NCI-H524 (cell line): ENCODE measurements at places on chromosomes 4 and X.

DNA sequence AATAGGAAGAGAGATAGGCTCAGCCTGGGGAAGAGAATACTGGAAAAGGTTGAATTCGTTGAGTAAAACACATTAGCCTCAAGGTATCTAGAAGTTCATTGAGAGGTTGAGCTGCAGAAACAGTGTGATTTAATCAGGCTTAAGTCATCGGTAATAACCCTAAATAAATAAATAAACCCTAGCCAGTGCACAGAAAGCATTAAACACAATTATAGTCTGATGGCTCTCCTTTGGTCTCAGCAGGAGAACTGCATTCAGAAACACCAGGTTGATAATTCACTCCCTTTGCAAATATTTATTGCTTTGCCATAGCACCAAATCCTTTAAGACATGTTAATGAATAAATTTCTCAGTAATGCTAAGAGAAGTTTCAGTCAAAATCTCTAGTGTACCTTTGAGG lies 9.6 kb downstream of the DCX start:
- DNase-seq: no peak

GRCh38 chr4:46386570-46386969 lies 3.4 kb downstream of the GABRA2 start:
- peak; percentile 94 for DNase-seq

GRCh38 chr4:45229206-45229605 lies 502.9 kb upstream of the GNPDA2 start:
- no peak for DNase-seq

- DNase-seq: no peak
Measured at GRCh38 chrX:132741689-132742088, 216.7 kb downstream of the HS6ST2 start.

DNA sequence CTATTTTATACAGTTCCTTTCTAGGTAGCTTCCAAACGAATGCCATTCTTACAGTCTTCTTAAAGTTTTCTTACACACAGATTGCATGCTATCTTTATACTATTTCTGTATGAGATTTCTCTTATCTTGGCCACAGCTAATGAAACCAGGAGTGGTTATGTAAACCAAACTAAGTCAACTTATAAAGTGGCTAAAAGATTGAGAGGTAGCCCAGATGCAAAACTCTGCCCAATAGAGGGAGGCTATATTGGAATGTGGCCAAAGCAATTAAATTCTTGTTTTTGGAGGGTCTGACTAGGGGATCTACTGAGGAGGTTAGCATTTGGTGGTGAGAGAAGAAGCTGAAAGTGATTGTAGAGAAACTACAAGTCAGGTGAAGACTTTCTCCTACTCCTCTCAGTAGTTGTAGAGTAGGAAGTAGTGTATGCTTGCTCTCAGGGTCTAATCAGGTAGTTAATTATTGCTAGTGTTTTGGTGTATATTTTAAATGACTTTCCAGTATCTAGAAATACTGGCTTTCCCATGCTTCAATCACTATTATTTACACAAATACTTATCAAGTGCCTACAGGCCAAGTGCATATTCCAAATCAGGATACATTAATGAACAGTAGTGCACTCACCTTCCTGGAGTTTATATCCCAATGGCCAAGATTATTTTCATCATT lies 104.2 kb upstream of the HPGD start:
- DNase-seq: no peak

- no peak for DNase-seq
Measured at GRCh38 chrX:97429101-97429500, 545.4 kb downstream of the RPA4 start.

- no peak for DNase-seq
Measured at GRCh38 chr4:114839986-114840385, 241.4 kb downstream of the UGT8 start.

DNA sequence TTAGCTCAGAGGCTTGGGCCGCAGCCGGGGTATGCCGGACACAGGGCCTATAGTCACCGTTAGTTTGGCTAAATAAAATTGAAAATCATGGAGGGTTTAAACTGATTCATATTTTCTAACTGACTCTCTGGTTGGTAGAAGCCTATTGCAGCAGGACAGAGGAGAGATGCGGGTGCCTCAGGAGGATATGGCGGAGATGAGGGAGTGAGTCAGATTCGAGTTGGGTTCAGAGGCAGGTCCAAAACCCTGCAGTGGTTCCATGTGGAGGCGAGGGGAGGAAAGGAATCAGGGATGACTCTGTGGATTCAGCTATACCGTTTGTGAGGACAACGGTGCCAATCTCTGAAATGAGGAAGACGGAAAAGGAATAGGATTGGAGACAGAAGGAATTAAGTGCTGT lies 176.6 kb downstream of the PALLD start:
- no peak for DNase-seq

GRCh38 chr4:145061318-145061920 lies 36.6 kb downstream of the ANAPC10 start:
- DNase-seq: peak; percentile 38

DNA sequence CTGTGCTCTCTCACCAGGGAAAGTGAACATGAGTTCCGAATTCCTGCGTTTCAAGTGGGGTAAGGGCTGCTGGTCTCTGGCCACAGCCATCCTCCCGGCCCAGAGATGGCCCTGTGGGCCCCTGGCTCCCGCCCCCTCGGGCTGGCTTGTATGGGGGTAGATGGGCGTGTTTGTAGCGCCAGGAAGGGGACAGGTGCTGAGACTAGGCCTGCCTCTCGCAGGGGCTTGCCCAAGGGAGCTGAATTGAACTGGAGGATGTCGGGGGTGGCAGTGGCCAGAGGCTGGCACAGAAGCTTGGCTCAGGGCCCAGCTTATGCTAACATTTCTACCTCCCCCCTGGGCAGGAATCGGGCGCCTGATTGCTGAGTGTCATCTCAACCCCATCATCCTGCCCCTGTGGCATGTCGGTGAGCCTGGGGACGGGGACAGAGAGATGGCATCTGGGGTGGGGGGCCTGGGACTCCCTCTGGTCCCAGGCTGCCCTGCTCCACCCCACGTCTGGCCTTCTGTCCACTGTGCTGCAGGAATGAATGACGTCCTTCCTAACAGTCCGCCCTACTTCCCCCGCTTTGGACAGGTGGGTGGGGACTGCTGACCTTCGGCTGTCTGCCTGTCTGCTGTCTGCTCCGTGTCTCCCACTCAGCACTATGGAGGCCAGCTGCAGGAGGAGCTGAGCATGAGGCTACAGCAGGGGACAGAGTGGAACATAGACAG lies 8.5 kb downstream of the TAFAZZIN start:
- DNase-seq: no peak

- no peak for DNase-seq
Measured at GRCh38 chr4:17932041-17932440, 89.5 kb downstream of the LCORL start.

GRCh38 chrX:15744181-15744867 lies 6.3 kb downstream of the CA5B start:
- DNase-seq: no peak

DNA sequence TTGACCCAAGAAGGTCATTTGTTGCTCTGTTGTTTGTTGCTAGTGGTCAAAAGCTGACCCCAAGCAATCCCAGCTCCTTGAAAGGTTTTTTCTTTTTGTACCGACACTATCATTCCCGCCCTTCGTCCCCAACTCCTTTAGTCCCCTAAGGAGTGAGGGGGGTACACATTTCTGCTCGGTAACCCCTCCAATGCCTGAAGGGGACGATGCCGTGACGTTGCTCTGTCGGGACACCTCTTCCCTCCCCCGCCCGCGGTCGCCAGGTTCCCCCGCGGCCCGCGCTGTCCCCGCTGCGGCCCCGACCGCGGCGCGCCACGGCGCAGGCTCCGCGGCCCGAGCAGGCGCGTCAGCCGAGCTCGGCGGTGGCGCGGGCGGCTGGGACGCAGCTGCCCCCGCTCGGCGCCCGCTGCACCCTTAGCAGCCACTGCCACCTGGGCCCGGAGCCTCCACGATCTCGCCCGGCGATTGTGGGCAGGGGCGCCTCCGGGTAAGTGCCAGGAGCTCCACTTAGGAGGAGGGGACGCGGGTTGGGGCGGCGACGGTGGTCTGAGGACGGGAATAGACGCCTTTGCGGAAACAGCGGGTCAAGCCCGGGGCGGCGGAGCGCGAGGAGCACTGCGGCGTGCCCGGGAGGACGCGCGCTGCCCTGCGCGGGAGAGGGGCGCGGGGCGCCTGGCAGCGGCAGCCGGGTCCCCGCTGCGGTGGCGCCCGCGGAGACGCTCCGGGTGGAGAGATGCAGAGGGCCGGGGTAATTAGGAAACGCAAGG lies at the start of gene GLRB:
Gene GLRB, plus strand, starts transcription at position 340 of the 767 bp plus-strand sequence. CDS start 1,875 bp downstream, outside the sequence.
- DNase-seq: no peak

DNA sequence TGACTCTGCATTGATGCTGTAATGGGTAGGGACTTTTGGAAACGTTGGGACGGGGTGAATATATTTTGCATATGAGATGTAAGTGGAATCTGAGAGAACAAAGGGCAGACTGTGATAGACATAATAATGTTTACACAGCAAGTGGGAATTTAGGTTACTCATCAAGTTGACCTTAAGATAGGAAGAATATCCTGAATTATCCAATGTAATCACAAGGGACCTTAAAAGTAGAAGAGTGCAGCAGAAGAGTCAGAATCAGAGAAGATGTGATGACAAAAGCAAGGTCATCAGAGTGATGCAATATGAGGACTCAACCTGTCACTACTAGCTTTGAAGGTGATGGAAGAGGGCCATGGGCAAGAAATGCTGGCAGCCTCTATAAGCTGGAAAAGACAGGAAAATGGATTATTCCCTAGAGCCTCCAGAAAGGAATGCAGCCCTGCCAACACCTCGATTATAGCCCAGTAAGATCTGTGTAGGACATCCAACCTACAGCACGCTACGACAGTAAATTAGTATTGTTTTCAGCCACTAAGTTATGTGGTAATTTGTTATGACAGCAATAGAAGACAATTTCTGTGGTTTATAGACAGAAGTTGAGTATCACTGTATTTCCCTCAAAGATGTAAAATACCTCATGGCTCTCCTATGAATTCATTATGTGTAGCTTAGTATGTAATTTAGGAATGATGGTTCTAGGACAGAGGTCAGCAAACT lies 26.4 kb downstream of the MORC4 start:
- DNase-seq: no peak

DNA sequence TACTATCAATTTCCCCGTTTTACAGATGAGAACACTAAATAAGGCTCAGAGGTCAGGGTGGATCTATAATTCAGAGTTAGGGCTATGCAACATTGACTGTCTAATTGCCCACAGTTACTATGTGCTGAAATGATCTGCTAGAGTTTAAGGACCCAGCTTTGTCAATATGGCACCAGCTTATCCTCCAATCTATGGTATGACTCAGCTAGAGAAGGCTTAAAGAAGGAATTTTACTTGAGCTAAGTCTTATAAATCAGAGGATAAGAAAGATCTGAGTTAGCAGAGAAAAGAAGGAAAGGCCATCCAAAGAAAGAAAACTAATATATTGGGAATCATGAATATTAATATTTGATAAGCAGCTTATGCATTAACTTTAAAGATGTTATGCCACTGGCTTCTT lies 78.1 kb downstream of the ASB9 start:
- no peak for DNase-seq

- no peak for DNase-seq
Measured at GRCh38 chr4:76712564-76712963, 185.4 kb downstream of the SOWAHB start.

GRCh38 chr4:5054532-5054931 lies 3.3 kb downstream of the STK32B start:
- no peak for DNase-seq

DNA sequence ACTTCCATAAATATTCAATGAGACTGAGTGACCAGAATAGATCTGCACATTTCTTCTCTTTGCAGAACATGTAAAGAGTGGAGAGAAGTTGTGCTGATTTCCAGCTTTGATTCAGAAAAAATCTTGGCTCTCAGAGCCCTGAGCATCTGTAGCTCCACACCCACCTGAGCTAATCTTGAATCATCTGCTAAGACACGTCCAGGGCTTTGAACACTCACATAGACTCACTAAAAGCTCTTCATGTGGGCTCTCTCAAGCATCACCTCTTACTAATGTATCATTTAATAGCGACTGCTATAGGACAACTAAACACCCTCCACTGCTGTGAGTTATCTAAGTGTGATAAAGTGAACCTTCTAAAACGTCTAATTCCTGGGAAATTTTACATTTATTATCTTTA lies 147.7 kb upstream of the GRIA3 start:
- no peak for DNase-seq

DNA sequence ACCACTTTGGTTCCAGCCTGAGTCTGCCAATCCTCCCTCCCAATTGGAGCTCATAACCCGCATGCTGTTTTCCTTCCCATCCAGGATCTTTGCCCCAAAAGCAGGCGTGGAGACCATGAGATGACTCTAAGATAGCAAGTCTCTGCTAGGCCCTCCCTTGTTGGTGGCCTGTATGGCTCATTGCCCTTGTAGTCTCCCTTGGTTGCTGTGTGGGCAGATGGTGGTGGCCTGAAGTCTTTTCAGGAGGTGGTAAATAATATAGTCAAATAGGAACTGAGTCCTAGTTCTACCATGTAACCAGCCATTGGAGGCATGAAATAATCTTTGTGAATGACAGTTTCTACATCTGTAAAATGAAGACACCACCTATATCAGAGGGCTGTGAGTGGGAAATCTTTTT lies 1.2 kb downstream of the ATP6AP1 start:
- no peak for DNase-seq

DNA sequence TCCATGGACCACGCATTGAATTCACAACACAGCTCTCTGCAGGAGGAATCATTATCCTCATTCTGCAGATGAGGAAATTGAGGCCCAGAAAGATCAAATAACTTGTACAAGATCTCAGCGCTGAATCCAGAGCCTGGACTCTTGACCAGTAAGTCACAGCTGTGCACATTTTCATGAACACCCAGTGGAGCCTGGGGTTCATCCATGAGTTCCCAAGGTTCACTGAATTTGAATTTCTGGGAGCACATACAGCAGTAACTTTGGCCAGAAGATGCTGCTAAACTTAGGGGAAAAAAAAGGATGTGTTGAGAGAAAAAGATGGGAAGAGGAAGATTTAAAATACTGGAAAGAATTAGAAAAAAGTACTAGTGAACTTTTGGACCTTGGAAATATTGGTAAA lies 218.7 kb upstream of the PPARGC1A start:
- no peak for DNase-seq

- no peak for DNase-seq
Measured at GRCh38 chrX:17380221-17380620, 5.2 kb downstream of the NHS start.

GRCh38 chr4:182600856-182601255 lies 316.3 kb downstream of the DCTD start:
- DNase-seq: no peak

DNA sequence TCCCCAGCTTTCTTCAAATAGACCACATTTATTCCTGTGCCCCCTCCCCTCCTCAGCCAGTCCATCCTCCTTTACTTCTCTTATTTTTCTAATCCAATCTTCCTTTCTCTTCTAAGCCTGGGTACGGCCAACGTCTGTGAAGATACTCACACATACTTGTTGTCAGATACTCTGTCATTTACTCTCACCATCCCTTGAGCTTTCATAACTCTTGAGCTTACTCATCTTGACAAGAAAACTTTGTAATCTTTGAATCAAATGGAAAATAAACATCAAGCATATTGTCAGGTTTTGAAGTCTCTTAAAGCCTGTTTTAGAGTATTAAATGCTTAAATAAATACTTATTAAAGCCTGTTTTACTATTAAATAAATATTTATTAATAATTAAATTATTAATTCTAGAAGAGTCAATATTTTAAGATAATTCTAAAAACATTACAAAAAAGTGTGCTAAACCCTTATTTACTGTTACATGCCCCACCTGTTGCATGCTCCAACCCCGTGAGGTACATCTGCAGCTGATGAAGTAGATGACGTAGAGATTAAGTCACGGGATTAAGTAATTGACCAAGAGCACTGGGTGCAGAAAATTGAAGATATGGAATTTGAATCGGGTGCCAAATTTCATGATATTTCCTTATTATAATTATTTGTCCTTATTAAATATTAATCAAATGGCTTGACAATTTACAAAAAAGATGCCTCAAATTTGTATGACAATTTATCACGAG lies 1.5 kb upstream of the TRIML2 start:
- DNase-seq: no peak
